Stimulated activated CD4-positive, alpha-beta T cell treated with anti-CD3 and anti-CD28 coated beads, Interleukin-15, amount 100 ng/mL, for 48 hours (primary cell): ENCODE measurements at places on chromosomes 4 and X.

DNA sequence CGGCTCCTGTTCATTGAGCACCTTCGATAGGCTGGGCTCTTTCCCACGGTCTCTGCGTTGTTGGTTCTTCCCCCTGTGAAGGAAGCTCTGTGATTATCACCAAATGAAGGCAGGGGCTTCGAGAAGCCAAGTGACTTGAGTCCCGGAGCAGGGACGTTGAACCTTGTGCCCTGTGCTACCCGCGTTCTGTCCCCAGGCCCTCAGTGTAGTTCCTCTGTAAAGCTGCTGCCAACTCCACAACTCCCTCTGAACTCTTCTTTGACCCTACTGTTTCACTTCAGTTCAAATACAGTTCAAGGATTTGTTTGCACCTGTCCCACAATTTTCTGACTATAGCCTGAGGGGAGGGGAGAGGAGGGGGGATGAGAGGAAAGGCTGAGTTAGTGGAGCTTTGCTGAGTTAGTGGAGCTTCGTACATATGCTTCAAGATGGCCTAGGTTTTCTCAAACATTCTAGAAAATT, 635 bp upstream of the PHF8 start:
- DNase-seq: no peak

DNA sequence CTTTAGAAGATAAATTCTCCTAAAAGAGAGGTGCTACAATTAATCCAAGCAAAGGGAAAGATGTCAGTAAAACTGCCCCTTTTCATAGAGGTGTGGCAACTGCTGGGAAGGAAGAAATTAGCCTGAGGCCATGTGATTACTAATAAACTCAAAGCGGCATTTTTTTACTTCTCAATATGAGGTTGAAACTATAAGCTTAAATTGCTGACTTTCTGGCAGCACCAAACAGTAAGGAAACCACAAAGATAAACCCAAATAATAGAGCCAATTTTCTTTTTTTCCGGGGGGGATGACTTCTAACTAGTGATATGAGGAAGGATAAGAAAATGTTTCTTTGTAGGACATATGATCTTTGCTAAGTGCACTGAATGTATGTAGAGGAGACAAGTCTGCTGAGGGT, 30.9 kb downstream of the AR start:
- no peak for DNase-seq

DNA sequence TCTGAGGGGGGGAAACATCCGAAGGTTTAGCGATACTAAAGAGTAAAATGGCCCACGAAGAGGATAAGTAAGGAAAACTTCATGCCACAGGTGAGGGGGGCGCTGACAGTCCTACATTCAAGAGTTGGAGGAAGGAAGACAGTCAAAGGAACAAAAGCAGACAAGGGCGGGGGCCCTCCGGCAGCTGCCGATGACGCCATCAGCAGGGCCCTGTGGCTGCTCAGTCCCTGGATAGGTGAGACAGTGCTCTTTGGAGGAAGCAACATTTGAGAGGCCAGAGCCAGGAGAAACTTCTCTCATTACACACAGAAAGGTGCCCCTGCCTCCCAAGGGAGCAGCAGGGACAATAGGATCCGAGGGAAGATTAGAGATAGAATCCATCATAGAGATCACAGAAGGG, 41.5 kb downstream of the RAB40AL start:
- DNase-seq: no peak

GRCh38 chrX:41176263-41176662, 91.0 kb downstream of the USP9X start:
- DNase-seq: no peak

GRCh38 chr4:74014332-74014731, 15.9 kb upstream of the CXCL5 start:
- no peak for DNase-seq

DNA sequence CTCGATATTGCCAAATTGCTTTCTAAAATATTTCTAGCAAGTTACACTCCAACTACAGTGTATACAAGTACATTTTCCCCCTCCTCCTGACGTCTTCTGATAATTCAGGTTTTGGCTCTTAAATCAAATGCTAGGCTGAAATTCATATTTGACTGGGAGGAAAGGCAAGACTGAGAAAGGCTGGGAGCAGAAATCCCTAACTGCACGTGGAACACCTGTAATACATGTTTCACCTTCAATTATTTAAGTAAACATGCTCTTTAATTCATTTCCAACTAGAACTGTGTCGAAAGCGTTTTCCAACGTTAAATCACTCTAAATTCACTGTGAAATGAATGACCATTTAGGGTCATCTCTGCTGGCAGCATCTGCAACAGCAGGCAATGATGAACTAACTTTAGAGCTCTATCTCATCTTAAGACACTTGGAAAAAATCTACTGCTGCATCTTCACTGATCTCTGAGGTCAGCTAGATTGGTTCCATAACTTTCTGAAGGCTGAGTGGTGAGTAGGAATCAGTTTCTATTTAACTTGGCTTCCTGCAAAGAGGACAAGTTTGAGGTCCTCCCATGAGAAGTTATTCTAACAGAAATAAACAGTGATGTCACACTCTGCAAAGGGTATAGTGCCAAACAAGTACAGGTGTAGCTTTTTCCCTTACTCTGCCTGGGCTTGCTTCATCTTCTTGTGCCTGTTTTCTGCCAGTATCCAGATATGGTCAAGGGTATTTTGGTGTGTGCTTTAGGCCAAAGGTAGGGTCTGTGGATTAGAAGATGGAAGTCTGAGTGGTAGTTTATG, 144.3 kb upstream of the PAK3 start:
- no peak for DNase-seq

- DNase-seq: no peak
These were observed 163.3 kb upstream of the PRDX4 start for GRCh38 chrX:23503835-23504539.

GRCh38 chr4:93132631-93133030, 695.9 kb upstream of the ATOH1 start:
- no peak for DNase-seq

DNA sequence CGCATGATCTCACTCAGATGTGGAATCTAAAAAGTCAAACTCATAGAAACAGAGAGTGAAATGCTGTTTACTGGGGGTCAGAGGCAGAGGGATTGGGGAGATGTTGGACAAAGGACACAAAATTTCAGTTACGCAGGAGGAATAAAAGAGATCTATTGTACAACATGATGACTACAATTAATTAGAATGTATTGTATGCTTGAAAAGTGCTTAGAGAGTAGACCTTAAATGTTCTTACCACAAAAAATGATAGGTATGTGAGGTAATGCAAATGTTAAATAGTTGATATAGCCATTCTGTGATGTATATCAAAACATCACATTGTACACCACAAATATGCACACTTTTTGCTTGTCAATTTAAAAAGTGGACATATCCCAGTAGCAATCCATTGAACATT, 36.1 kb upstream of the PHKA2 start:
- DNase-seq: no peak

GRCh38 chr4:113481820-113482219, 279.7 kb downstream of the CAMK2D start:
- DNase-seq: no peak

DNA sequence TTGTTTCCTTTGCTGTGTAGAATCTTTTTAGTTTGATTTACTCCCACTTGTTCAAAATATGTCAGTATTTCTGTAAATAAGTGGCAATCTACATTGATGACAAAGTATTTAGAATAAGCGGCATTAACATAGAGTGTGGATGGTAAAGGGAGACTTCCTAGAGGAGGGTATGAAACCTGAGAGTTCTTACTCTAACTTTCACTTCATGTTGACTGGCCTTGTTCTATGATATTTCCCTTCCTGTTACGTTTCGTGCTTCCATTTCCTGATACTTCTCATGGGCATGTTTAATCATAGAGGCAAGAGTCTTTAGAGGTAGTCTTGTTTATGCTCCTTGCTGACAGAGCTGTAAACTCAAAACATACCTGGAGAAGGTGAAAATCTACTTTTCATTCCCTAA, 408.9 kb downstream of the GLUD2 start:
- no peak for DNase-seq

- no peak for DNase-seq
These were observed 36.6 kb downstream of the MAGEE2 start for GRCh38 chrX:75748431-75748830.

DNA sequence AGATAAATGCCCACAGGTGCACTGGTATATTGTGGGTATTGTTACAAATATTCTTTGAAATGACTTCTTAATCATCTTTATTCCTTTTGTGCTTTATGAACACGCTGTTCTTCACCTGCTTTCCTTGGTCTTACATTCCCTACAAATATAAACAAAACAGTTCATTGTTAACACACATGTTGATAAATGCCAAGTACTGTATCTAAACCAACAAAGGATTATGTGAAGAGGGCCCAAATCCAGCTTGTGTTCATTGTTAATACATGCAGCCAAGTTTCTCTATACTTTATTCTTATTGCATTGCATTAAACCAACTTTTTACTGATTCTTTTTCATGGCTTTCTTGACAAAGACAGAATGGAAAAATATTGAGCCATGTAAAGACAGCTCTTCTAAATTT, 42.8 kb downstream of the AREG start:
- no peak for DNase-seq

GRCh38 chr4:154019811-154020210, 230.9 kb upstream of the SFRP2 start:
- no peak for DNase-seq

DNA sequence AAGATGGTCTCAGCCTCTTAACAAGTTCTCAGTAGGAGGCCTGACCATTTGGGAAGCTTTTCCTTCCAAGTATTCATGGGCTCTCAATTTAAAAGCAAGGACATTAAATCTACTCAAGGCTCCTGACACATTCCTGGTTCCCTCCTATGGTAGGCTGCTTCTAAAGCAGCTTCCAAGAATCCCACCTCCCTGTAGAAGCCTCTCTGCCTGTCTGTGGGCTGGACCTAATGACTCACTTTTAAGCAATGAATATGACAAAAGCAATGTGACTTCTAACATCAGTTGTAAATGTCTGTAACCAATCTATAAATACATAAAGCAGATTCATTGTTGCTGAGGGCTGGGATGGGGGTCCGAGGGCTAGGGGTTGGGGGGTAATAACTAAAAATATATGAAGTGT, 99.5 kb upstream of the FAM9B start:
- no peak for DNase-seq

GRCh38 chr4:128558896-128559679, 250.4 kb upstream of the JADE1 start:
- DNase-seq: no peak

- DNase-seq: no peak
These were observed 515.1 kb upstream of the ZFP42 start for GRCh38 chr4:187480146-187481145.

GRCh38 chr4:73434311-73434710, 1.7 kb upstream of the AFP start:
- DNase-seq: no peak

DNA sequence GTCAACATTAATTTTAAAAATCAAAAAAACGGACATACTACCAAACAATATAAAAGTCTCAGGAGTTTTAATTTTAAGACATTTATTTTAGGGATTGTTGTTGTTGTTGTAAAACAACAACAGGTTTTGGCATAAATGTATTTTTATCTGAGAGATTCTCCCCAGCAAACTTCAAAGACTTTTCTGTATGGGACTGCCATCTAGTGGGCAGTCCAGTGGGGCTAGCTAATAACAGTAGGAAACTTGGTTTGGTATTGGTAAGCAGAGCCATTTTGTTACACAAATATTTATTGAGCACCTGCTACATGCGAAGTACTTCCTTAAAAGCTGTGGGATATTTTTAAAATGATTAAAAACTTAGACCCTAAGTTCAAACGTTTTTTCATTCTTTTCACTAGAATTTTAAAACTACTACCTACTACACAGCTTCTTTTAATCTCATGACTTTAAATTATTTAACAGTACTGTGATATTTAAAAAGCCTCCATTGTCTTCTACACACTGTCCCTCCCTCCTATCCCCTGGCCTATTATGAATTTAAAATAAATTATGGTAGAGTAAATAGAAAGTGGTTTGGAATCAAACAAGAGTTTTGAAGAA, 1028.4 kb upstream of the INTU start:
- DNase-seq: no peak

GRCh38 chrX:51759055-51759839, 16.0 kb downstream of the GSPT2 start:
- DNase-seq: no peak

- DNase-seq: no peak
These were observed 16.7 kb upstream of the S100P start for GRCh38 chr4:6676722-6677558.

GRCh38 chr4:122117743-122118142, 34.4 kb upstream of the BLTP1 start:
- DNase-seq: no peak

- no peak for DNase-seq
These were observed 105.9 kb downstream of the TEX13A start for GRCh38 chrX:105114554-105115130.

DNA sequence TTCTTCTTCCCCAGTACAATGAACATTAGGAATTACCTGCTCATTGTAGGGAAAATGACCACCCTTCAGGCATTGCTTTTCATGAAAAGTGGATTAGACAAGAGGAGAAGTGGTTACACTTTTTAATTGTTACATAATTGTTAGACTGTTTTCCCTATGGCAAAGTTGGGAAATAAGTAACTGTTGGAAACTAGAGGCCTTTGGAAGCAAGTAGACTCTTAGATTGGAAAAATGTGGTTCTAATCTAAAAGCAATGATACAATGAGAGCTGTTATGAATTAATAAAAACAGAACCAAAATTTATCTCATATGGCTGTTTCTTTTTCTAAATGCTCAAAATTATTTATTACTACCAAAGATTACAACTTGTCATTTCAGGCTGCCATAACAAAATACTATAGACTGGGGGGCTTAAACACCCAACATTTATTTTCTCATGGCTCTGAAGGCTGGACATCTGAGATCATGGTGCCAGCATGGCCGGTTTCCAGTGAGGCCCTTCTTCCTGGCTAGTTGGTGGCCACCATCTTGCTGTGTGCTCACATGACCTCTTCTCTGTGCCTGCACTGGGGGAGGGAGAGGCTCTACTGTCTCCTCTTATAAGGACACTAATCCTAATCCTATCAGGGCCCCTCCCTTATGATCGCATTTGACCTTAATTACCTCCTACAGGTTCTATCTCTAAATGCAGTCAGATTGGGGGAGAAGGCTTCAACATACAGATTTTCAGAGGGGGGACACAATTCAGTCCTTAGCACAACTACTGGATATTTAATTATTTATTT, 12.5 kb downstream of the CC2D2A start:
- DNase-seq: no peak

DNA sequence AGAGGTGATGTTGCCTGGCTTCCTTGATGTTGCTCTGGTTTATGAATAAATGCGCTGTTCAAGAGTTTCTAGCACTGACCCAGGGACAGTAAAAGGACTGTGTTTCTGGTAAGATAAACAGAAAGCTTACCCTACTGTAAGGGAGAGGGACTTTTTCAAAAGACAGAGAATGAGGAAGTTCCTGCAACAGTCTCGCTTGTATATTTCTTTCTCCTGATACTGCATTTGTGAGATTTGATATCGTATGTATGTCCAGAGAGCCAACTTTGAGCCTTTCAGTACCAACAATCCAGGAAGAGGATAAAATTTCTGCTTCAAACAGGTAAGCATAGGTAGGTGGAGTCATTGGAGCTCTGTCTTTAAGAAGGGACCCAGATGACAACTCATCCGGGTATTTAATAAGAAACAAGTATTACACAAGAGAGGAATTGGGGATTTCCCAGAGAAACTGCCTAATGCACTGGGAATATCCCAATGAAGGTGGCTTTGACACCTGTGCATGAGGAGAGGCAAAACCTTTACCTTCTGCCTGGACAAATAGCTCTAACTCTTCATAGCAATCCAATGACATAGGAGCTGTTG, 773 bp downstream of the DAPP1 start:
- DNase-seq: no peak
